ENCODE measurements at places on chromosomes 6 and 20.

DNA sequence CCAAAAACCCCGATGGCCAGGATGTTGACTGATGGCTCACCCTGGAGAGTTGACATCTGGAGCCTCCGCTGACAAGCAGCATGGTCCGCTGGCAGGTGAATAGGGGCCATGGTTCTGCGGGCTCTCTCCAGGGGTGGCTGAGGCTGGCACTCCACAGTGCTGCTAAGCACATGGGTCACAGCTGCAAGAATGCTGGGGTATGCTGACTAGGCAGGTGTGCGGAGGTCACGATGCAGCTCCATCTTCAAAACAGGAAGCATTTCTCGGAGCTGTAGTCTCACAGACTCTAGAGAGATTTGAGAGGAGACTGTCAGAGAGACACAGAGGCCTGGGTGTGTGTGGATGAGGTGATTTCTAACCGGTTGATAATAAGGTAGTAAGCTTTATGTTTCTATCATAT lies 341.6 kb downstream of the NRN1 start:
- no peak for DNase-seq

DNA sequence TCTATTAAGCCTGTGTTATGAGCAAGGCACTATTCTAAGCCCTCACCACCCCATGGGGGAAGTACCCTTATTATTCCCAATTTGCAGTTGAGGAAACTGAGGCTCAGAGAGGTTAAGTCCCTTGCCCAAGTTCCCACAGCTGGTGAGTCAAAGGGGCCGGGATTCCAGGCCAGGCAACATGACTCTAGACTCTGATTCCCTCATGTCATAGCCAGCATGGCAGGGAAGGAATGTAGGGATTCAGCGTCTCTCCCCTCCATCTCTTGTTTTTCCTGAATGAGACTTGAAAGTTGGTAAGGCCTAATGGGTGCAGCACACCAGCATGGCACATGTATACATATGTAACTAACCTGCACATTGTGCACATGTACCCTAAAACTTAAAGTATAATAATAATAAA lies 6.7 kb downstream of the C6orf132 start:
- DNase-seq = no peak

GRCh38 chr20:46221256-46221833 lies 87.0 kb downstream of the CDH22 start:
- no peak for DNase-seq

GRCh38 chr6:27726619-27727023 lies 185.6 kb downstream of the OR2B2 start:
- DNase-seq = peak; percentile 6

DNA sequence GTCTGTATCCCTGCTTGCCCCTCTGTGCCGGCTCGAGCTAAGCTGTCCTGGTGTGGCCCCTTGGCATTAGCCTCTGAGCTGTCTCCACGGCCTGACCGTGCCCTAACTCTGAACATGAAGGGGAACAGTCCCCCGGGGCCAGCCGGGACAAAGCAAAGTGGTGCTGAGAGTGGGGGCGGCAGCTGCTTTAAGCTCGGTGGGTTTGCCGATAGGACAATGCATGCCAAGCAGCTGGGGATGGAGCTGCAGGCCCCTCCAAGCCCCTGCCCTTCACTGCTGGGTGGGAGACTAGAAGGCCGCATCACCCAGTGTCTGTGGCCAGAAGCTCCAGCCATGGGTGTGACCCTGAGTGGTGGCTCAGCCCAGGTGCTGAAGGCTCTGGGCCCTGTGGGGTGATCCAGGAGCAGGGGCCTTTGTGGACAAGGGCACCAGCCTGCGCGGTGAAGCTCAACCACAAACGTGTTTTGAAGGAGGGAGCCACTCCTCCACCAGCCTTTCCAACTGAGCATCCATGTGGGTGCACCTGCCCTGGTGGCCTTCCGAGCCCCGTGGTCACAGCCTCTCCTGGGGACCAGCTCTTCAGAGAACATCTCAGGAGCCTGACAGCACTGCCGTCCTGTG lies 242.5 kb downstream of the ERMARD start:
- DNase-seq = no peak

- DNase-seq = no peak
Observed at GRCh38 chr6:144152334-144152900, 2.1 kb downstream of the STX11 start.

GRCh38 chr6:31272836-31273626 lies 1.1 kb upstream of the HLA-C start:
- DNase-seq = no peak

GRCh38 chr6:26105842-26106241 lies 18.6 kb downstream of the HFE start:
- peak; percentile 66 for DNase-seq

DNA sequence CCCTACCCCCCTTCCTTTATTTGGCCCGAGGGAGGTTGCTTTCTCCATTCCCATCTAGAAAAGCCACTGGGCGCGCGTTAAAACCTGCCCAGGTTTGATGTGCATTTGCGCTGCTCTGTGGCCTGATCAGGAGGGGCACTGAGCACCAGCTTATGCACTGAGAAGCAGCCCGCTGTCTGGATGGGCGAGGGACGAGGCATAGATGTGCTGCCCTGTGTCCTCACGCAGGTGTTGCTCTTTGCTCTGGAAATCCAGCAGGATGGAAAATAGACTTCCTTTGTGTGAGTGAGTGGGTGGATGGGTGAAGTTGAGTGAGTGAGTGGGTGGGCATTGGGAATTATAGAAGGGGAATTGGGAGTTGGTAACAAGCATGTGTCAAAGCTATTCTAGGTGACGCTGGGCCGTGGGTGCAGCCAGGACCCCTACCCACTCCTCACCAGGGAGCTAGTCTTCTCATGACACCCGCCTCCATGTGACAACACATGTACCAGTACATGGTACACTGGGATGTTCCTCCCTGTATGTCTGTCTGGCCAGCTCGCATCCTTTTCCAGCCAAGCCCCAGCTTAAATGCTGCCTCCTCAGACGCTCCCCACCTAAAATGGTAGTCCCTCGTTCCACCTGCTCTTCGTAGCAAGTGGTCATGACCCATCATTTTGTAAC lies 162.6 kb downstream of the DTNBP1 start:
- no peak for DNase-seq

GRCh38 chr6:24953726-24954125 lies 18.0 kb upstream of the RIPOR2 start:
- no peak for DNase-seq

GRCh38 chr6:87070741-87071140 lies 24.2 kb downstream of the CGA start:
- no peak for DNase-seq

GRCh38 chr6:170091639-170092579 lies 199.0 kb downstream of the DLL1 start:
- no peak for DNase-seq

DNA sequence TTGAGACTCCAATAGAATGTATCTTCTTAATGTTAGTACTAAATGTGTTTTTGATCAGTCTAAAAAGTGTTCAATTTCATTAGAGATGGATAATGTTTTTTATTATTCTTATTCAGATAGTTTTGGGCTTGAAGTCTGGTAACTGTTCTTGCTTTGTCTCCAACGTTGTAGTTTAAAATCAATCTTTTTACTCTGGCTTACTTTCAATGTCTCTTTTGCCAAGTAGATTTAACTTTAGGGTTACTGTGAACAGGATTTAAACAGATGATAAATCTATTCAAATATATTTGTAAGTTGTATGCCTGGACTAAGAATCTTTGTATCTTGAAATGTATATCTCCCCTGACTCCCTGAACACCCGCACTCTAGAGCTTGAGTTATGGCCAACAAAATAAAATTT lies 51.1 kb downstream of the SGK1 start:
- DNase-seq = no peak

DNA sequence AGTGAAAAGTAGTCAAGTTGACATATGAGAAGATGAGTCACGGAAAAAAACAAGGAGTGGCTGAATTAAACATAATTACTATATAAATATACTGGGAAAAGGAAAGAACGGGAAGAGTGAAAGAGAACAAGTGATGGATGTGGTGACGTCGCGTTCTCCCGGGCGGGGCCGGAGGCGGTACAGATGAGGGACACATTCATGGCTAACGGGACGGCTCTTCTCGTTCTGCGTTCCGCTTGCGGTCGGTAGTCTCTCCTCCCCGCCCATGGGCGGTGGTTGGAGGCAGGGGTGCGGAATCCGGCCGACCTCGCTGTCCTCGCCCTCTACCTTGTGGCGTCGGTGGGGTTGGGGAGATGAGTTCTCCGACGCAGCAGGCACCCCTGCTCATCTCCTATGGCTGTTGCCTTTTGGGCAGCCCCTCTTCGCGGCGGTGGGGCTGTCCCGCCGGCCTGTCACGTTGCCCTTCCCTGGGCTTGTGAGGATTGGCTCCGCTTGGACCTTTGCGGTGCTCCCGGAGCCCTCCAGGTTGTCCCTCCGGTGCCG lies 22.5 kb downstream of the HLA-G start:
- DNase-seq = no peak

- DNase-seq = no peak
Observed at GRCh38 chr6:16871047-16871446, 109.8 kb upstream of the ATXN1 start.

GRCh38 chr20:61587036-61587435 lies 335.0 kb downstream of the CDH4 start:
- DNase-seq = no peak

DNA sequence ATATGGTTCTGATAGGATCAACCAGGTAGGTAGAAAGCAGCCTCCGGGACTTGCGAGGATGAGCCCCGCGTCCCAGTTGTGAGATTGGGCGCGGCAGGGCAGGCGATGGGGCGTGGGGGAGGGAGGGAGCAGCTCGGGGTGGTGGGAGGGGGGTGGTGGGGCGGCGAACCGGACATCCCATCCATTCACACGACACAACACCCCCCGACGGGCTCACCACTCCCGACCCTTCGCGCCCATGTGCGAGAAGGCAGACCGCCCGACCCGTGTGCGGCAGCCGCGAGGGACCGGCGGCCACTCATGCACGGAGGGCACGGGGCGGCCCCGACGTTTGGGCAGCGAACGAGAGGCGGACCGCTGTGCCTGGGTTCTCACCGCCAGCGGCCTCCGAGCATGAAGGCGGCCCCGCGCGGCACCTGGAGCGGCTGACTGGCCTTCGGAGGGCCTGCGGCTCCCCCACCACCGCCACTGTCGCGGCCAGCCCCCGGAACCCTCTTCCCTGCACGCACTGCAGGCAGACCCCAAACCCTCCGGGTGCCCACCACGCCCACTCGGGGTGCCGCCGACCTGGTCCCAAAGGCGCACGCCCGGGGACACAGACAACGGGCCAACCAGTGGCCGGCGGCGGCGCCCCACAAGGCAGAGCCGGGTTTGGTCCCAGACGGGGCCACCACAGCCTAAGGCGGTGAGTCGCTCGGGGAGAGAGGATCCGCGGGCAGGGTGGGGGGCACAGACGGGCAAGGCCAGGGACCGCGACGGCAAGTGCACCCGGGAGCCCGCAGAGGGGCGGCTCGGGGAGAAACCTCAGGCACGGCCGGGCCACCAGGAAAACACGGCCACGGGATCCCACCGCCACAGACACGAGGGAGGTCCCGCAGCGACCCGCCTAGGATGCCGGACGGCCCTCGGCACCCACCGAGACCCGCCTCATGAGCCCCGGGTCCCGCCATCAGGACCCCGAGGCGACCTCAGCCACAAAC lies 769.2 kb upstream of the DEFB115 start:
- DNase-seq = no peak

DNA sequence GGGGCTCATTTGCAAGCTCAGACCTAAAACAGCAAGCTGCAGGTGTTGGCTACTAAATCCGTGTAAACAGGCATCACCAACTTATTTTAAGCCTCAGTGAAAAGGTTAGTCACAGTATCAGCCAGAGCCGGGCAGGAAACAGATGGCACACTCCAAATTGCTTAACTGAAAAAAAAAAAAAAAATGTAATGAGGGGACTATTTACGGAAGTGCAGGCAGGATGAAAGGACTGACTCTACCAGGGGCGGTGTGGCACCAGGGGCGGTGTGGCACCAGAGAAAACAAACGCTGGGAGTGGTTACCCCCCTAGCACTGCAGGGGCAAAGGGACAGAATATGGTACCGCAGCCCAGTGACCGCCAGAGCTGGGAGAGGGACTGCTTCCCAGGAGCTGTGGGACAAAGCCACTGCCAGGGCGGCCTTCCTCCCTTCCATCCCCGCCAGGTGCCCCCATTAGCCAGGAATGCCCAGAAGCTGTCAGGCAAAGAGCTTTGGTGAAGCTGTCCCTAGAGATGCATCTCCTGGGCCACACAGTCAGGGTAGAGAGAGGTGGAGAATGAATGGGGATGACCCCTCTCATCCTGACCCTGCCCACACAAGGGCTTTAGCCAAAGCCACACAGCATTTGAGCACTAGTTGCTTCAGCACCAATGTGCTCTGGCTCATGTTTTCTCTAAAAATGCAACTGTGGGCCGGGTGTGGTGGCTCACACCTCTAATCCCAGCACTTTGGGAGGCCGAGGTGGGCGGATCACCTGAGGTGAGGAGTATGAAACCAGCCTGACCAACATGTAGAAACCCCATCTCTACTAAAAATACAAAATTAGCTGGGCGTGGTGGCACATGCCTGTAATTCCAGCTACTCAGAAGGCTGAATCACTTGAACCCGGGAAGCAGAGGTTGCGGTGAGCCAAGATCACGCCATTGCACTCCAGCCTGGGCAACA lies 39.6 kb upstream of the GFOD1 start:
- DNase-seq = no peak

- DNase-seq = no peak
Observed at GRCh38 chr6:158836625-158837311, 17.6 kb upstream of the EZR start.

DNA sequence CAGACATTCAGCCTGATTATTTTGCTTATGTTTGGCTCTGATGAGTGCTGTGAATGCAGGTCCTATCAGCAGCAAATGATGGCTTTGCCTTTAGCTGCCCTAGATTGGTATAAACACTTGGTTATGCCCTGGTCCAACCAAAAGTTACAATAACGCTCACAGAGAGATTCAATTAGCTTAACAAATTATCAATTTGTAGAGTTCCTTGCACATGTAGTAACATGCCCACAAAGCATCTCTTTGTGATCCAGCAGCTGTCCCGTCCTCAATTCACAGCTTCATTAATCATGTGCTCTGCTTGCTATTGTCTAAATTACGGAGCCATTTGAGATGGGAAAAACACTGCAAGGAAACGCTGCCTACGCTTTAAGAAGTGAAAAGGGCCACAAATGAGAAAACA lies 457.9 kb downstream of the HDGFL1 start:
- DNase-seq = no peak

DNA sequence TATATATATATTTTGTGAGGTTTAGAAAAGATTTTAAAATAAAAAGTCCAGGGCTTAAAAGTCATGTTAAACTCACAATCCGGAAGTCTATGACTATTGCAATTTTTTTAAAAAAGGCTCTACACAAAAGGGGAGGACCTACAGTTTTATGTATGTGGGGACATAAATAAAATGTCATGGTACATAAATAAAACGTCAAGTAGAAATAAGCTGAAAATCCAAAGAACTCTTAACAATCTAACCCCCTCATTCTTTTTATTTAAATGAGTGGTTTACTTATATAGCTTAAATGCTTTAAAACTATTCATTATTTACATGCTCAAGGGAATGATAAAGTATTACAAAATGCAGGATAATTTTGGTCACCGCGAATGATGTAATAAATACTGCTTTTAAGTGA lies 36.2 kb downstream of the STX7 start:
- DNase-seq = no peak

- peak; percentile 94 for DNase-seq
Observed at GRCh38 chr6:151317103-151317994, 74.0 kb downstream of the ZBTB2 start.
